ENCODE measurements at places on chromosomes 12 and 14.

- DNase-seq, result no peak
These were observed 16.9 kb downstream of the WSB2 start for GRCh38 chr12:118044075-118044474.

- DNase-seq, result no peak
These were observed 154.2 kb upstream of the PARP11 start for GRCh38 chr12:4027412-4027811.

GRCh38 chr12:1552171-1552570 is 42.2 kb downstream of the FBXL14 start:
- DNase-seq, result no peak

DNA sequence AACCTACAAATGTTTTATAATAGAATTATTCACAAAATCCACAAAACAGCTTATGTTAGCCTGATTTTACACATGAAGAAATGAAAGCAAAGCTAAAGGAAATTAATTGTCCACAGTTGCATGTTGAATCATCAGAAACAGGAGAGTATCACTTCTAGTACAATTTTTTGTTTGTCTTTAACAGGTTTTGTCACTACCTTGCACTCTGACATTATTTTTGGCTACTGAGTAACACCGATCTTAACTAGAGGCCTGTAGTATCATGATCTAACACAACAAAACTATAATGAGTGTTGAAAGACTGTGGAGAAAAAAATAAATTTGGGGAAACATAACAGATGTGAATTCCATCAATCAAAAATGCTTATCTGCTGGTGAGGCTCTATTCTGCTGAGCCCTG is 60.1 kb downstream of the TAOK3 start:
- DNase-seq, result no peak

DNA sequence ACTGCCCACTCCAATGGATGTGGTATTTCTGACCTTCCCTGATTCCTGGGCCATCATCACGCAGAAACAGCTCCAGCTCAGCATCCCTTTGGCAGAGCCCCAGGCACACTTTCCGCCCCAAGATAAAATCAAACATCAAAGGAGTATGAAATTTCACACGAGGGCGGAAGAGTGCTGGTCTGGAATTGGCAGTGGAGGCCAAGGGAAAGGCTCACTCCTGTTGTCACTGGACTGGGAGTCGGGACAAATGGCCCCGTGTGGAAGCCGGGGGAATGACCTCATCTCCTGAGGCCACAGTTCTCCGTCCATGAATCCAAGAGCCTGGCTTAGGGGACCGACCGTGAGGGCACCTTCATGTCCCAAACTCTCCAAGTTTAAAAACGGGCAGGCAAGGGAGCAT is 40.9 kb downstream of the FZD10 start:
- DNase-seq, result no peak
